ENCODE measurements at places on chromosomes 5 and 9.

DNA sequence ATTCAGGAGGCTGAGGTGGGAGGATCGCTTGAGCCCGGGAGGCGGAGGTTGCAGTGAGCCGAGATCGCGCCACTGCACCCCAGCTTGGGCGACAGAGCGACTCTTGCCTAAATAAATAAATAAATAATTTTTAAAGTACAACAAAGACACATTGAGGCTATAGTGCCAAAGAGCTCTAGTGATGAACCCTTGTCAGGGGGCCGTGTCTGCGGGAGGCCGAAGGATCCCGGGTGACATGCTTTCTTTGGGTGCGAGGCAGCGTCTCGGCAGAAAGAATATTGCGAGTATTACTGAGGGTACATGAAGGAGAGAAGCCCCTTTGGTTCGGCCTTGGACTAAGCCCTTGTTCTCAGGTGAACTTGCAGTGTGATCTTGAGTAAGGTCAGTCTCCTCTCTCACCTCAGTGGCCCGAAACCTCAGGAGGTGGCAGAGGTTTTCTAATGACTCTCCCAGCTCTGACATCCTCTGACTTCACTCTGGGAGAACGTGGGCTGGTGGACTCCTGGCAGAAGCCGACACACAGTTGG, 397 bp upstream of the RECK start:
- DNase-seq, result no peak

DNA sequence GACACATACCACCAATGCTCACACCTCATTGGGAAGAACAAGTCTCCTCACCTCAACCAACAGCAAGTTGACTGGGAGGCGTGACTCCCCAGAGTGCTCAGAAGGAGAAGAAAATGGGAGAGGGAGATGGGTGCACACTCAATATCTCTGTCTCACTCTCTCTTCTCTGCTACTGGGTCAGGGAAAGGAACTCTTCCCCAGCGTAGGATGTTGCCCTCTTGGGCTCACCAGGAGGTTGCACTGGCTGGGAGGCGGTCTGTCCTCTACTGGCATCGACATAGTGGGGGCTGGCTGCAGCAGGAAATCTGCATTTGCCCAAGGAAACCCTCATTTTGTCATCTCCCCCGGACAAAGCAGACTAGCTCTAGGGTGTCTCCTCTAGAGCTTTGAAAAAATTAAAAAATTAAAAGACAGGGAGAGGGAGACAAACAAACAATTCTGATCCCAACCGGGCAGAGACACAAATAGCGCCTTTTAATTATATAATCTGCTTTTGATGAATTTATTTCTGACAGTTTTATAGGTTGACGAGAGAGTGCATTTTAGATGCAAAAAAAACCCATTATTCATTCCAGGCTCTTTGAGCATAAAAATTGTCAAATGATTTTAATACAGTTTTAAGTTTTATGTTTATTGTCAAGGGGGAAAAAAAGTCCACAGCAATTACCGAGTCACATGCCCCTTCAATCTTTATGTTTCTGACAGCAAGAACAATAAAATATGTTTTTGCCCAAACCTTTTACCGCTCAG, 179.3 kb upstream of the MVB12B start:
- DNase-seq, result no peak

GRCh38 chr5:143397302-143398052, 6.0 kb downstream of the NR3C1 start:
- DNase-seq, result no peak

GRCh38 chr5:132322266-132322665, 28.1 kb downstream of the SLC22A4 start:
- no peak for DNase-seq

- no peak for DNase-seq
These were observed 63.3 kb downstream of the RASGRF2 start for GRCh38 chr5:81023261-81023970.

DNA sequence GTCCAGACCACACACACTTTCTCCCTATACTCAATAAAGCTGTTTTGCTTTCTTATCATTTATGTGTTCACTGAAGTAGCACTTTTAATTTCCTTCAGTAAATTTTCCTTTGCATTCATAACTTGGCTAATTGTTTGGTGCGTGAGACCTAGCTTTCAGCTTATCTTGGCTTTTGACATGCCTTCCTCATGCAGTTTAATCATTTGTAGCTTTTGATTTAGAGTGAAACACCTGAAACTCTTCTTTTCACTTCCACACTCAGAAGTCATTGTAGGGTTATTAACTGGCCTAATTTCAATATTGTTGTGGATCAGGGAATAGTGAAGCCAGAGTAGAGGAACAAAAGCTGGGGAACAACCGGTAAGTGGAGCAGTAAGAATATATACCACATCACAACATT, 114.7 kb downstream of the ST8SIA4 start:
- DNase-seq, result no peak

DNA sequence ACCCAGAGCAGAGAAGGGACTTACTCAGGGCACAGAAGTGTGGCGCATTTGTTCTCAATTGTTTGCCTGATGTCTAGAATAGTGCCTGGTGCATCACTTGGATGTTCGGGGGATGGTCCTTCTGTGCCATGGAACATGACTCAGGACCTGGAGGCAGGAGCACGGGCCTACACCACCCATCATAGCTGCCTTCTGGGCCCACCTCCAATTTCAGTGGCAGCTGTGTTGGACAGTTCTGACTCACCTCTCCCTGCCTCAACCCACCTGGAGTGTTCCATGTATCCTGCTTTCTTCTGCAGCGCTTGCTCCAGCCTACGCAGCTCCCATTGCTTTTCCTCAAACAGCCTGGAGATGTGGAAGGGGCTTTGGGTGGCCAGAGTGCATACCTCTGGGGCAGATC, 12.5 kb upstream of the CXCL14 start:
- DNase-seq, result no peak

DNA sequence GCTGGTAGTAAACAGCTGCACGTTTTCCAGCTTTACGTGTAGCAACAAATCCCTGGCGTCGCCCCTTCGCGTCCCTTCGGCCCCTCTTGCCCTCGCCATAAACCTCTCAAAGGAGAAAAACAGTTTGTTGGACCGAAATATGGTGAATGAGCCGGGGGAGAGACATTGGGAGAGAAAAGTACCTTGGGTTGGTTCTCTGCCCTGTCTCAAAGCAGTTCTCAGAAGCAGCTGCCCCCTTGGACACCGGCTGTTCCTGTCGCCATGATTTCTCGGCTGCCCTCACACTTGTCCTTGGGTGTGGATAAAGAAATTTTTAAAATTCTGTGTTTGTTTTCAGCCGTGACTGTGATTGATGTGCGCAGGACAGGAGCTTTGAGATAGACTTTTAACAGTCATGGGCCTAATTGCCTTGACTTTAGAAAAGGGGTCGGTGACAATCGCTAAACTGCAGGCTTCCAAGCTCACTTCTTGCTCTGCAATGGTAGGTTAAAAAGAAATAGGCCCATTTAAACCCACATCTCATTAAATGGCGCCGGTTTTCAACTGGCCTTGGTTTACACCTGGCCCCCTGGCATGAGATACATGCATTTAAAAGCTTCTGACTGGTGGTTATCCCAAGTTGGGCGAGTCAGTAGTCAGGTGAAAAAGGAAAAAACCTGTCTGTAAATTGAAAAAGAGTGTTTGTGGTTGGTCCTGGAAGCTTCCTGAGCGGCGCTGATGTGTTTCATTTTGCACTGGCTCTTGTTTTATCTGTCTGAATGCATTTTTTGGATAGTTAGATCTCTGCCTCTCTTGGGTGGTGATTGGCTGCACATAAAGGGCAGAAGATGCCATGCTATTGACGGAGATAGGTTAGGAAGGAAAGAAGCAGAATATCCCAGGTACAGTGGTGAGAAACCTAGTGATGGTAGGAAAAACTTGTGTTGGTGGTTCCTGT, 983 bp downstream of the RCL1 start:
- no peak for DNase-seq

- DNase-seq, result no peak
These were observed 37.2 kb upstream of the OTULIN start for GRCh38 chr5:14627270-14627669.

- no peak for DNase-seq
These were observed 2.4 kb downstream of the EGR1 start for GRCh38 chr5:138467711-138468132.

DNA sequence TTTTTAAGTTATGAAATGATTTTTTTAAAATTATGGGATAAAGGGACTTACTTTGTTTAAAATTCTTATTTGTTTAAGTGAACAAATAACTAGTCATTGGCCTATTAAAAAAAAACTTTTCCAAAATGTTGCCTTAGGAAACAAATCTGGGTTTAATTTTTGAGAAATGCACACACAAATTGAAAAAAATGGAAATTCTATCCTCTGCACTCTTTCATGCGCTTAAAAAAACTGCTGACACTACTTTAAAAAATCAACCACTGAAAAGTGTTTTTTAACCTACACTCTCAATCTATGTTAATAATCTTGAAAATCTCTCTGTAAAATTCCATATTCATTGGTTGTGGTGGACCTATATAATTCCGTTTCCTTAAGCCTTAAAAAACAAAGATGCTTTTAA, 163.4 kb upstream of the DAB2 start:
- DNase-seq, result no peak

DNA sequence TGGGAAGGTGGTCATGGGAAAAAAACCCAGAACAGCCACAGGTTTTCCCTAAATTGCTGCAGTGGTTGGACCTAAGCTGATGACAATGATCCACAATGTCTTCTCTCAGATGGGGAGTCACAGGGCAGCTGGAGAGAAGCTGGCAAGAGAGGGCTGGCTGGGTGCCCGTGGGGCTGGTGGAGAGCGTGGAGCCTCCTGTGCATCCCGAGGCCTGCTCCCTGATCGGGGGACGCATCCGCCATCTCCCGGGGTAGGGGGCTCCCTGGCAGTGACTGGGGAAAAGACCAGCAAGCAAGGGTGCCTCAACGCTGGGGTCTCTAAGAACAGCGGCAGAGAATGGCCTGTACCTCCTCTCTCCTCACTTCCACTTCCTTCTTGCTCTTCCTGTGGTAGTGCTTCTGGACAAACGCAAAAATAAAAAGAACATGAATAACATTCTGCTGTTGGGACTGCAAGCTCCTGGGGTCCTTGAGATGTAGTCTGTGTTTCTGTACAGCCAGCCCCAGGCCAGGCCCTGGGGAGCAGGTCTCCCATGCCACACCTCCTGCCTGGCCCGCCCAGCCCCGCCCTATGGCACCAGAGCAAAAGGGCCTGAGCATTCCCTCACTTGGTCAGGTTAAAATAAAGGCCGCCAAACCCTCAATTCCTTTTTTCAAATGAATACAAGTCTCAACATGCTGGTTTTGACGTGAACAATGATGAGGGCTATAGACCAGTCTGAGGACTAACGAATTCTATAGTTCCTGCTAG, 7.0 kb upstream of the MRNIP start:
- DNase-seq, result no peak

DNA sequence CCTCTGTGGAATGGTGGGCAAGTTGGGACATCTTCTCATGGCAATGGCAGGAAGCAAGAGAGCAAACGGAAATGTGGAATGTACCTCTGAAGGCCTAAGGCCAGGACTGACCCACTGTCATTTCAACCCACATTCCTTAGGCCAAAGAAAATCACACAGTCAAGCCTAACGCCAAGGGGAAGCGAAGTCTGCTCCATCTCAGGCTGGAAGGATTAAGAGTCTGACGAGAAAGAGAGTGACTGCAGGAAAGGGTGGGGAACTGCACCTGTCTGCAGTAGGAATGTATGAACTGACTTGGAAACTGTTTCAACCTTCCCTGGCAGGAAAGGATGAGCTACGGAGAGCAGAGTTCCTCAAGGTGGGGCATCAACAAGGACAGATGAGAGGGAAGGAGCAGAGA, 90.2 kb upstream of the TAS2R1 start:
- DNase-seq, result no peak

DNA sequence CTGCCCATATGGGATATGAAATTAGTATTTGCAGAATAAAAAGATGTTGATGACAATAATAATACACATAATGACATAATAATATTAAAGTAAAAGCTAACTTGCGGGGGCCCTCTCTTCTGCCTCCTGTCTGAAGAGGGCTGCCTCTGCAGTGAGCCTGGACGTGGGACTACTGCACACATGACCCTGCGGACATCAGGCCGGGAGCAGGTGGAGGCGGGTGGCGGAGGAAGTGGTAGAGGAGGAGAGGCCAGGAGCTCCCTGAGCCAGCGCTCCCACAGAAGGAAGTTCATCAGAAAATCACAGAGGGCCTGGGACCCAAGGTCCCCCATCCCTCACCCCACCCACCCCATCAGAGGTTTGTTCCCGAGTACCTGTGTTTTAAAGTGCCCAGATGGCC, 60.5 kb downstream of the ROPN1L start:
- no peak for DNase-seq

DNA sequence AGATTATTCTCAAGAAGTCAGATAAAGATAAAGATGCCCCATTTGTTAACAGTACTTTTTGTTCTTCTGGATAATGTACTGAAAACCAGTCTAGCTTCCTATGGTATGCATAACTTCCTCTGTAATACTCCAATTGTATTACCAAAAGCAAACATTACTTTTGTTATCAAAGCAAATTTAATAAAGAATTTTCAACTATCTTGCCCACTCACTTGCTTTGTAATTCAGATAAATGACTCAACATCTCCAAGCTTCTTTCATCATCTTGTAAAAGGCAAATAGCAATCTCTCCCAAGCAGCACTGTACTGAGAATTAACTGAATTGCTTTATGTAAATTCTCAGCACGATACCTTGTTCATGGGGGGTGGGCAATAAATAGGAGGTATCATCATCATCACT, 98.3 kb downstream of the NFIB start:
- DNase-seq, result no peak

DNA sequence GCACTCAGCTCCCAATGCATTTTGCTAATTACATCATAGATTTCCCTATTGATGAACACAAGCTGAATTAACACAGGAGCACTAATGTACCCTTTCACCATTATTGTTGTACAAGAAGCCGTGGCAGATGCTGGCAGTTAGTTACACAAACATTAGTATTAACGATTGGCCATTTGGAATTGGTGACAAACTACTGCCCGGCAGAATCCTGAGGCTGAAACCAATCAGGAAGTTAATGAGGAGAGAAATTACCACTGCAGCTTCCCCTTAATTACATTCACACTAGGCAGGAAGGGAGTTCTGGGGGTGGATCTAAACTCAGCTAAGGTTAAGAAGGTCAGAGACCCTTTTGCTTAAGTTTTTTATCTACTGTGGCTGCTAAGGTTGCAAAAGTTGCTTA, 9.6 kb upstream of the DMRT3 start:
- DNase-seq, result no peak

GRCh38 chr5:147912011-147912410, 5.7 kb upstream of the C5orf46 start:
- no peak for DNase-seq

DNA sequence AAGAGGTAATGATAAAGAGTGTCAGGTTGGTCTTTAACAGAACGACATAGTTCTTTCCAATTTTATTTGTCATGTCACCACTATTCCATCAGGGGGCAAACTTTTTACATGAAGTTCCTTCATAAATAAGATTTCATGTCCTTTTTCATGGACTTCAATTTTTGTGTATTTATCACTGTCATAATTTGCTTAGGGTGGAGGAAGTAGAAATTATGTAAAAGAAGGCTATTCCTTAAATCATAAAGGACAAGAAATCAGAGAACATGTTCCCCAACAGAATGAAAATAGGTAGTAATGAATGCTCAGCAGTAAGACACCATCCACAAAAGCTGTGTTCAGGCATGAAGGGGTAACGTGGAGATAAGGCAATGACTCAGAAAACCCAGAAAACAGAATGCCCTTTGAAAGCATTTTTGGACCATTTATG, 72.7 kb downstream of the ZFAND5 start:
- no peak for DNase-seq
